ENCODE measurements at places on chromosomes 12 and 14.

GRCh38 chr12:82671673-82672195 is 15.0 kb upstream of the TMTC2 start:
- DNase-seq = no peak

- DNase-seq = no peak
Observed at GRCh38 chr14:87149583-87150354, 843.2 kb downstream of the GALC start.

GRCh38 chr12:74541074-74541473 is 3.4 kb downstream of the ATXN7L3B start:
- no peak for DNase-seq

DNA sequence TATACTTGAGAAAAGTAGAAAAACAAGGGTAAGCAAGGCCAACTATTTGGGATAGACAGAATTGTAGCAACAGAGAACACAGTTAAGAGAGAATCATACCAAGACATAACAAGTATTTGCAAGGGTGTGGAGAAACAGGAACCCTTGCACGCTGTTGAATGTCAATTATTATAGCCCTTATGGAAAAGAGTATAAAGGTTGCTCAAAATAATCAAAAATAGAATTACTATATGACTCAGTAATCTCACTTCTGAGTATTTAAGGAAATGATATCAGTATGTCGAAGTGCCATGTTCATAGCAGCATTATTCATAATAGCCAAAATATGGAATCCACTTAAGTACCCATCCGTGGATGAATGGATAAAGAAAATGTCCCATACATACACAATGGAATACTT is 193.3 kb downstream of the PHLDA1 start:
- no peak for DNase-seq

DNA sequence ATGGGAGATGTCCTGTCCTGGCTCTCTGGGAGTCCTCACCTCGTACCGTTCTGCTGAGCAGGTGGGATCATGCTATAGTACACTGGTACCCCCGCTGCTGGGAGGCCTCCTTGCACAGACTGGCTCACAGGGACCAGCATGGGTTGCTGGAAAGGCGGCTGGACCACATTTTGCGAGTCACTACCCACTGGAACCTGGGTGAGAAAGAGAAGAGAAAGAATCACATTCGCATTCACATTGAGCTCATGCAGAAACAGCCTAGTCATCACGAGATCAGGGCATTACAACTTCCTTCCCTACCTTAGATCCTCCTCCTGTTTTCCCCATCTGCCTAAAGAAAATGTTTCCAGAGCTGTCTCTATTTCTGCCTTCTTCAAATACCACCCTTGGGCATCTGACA is 17.3 kb upstream of the STAC3 start:
- no peak for DNase-seq

DNA sequence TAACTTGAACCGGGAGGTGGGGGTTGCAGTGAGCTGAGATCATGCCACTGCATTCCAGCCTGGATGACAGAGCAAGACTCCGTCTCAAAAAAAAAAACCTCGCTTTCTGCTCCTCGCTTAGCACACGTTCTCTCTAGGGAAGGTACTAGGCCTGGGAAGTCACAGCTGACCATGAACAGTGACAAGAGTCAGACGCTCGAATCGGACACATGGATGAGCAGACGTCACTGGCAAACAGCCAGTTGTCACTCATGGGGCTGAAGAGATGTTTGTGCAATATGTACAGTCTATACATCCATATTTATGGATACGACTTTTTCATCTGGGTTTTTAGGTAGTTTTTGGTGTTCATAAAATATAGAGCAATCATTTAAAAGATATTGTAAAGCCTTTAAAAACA is 19.4 kb downstream of the TCHP start:
- no peak for DNase-seq

GRCh38 chr12:112616469-112617152 is 174.9 kb upstream of the RPH3A start:
- no peak for DNase-seq

DNA sequence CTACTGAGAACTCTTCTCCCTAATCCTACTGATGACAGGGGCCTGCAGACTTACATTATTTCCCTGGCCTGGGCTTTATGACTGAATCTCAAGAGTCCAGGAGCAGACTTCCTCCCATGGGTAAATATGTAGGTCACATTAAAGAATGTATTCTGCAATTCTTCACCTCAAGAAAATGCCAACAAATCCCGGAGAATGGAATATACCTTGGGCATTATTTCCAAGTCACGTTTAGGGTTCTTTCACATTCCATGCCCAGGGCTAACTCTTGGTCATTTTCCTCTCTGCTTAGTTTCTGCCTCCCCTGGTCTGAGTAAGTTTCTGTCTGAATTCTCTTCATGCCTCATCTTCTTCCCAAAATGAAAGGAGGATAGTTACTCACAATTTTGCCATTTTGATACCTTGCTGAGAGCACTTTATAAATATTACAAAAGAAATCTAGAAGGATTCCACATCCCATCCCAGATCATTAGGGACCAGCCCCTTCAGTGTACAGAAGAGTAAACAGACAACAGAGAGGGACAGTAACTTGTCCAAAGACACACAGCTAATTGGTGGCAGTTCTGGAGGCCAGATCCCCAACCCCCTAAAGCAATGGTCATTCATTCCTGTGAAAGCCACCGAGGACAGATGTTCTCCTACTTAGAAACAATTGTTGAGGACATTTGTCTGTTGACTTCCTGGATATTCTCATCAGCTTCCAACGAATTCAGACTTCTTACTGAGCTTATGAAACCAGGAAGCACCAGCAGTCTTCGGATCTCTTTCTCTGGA is 605 bp downstream of the PAH start:
- no peak for DNase-seq

GRCh38 chr14:34628681-34629135 is 1.2 kb downstream of the SNX6 start:
- no peak for DNase-seq

GRCh38 chr12:105382771-105383622 is 52.5 kb downstream of the C12orf75 start:
- no peak for DNase-seq

- DNase-seq = no peak
Observed at GRCh38 chr14:38074754-38075153, 132.9 kb upstream of the SSTR1 start.

- no peak for DNase-seq
Observed at GRCh38 chr12:109930028-109930800, 30.1 kb downstream of the TCHP start.

DNA sequence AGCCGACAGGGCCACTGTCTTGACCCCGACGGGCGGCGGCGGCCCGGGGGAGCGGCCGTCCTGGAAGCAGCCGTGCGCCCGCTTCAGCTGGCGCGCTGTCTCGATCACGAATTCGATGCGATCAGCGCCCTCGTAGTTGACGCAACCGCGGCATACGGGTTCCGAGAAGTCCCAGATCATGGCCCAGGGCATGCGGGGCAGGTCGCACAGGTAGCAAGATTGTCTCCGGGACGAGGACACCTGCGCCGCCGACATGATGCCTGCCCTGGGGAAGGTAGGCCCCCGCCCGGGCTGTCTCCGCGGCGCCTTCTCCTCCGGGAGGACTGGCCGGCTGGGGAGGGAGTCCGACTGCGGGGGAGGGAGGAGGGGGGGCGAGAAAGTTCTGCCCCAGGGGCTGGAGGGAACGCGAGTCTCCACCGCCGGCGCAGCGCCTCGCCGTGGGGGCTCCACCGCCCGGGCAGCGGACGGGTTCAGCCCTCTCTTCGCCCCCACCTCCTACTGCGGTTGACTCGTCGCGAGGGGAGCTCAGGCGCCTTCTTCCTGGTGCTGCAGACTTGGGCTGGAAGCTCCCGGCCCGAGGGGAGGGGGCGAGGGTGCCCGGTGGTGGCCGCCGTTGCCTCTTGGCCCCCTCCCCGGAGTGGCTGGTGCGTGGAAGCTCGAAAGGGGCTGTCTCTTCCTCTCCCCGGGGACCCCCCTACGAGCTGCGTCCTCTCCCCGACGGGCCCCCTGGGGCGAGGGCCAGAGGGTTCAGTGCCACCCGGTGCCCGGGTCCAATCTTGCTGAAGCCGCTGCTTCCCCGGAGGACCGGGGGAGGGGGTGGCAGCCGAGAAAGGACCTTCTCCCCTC is 747 bp downstream of the IRF2BPL start:
- peak; percentile 50 for DNase-seq

DNA sequence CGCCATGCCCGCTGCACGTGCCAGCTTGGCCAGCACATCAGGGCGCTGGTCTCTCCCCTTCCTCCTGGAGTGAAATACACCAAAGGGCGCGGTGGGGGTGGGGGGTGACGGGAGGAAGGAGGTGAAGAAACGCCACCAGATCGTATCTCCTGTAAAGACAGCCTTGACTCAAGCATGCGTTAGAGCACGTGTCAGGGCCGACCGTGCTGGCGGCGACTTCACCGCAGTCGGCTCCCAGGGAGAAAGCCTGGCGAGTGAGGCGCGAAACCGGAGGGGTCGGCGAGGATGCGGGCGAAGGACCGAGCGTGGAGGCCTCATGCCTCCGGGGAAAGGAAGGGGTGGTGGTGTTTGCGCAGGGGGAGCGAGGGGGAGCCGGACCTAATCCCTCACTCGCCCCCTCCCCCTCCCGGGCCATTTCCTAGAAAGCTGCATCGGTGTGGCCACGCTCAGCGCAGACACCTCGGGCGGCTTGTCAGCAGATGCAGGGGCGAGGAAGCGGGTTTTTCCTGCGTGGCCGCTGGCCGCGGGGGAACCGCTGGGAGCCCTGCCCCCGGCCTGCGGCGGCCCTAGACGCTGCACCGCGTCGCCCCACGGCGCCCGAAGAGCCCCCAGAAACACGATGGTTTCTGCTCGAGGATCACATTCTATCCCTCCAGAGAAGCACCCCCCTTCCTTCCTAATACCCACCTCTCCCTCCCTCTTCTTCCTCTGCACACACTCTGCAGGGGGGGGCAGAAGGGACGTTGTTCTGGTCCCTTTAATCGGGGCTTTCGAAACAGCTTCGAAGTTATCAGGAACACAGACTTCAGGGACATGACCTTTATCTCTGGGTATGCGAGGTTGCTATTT is 914 bp upstream of the CCND2 start:
- peak; percentile 45 for DNase-seq

DNA sequence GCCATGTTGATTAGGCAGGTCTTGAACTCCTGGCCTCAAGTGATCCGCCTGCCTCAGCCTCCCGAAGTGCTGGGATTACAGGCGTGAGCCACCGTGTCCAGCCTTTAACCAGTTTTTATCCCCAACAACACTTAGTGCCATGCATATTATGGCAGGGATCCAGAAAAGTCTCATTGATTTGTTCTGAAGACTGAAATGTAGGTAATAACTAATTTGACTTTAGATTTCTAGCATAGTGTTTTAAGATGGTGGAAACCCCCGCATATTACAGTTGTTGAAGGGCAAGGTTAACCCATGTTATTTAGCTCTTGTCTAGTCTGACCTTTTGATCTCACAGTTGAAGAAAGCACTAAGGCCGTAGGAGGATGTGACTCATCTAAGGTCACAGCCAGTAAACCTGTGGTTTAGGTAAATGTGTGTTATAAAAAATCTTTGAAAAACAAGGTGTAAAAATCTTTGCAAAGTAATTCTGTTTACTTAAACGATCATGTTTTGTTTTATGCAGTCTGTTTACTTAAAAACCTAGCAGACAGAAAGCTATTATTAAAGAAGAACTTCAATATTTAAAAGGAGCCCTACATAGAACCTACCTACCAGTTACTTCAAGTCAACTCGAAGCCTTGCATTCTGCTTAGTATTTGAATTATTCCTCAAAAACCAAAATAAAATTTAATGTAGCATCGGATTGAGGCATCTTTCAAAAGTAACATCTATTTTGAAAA is 24.8 kb downstream of the BICDL1 start:
- DNase-seq = no peak

- no peak for DNase-seq
Observed at GRCh38 chr14:95183532-95184412, 26.4 kb upstream of the DICER1 start.

GRCh38 chr14:81474148-81474492 is 59.5 kb downstream of the SEL1L start:
- no peak for DNase-seq

DNA sequence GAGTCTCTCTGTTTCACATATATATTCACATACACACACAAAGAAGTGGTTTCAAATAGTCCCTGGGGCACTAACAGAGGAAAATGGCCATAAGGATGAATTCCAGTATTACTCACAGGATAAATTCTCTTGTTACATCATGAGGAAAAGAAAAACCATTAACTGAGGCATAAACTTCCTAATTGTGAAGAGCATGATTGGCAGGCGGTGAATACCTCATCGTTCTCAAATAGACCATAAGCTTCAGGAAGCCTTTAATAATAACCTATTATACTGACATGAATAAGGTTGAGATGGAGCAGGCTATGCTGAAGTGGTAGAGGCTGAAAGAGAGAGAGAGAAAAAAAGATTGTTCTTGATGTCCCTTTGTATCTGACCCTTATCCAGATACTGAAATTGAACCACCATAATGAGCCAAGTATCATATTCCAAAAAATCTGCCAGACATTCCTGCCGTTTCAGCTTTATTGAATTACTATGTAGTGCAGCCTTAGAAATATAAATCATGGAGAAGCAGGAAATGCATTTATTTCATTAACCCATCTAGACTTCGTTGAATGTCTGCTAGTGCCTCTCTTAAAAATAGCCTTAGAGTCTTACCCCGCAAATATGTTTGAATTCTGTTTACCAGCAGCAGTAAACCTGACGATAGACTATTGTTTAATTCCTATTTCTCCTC is 86.8 kb downstream of the NUAK1 start:
- DNase-seq = no peak

GRCh38 chr12:112848972-112849371 is 57.4 kb downstream of the RPH3A start:
- DNase-seq = no peak

DNA sequence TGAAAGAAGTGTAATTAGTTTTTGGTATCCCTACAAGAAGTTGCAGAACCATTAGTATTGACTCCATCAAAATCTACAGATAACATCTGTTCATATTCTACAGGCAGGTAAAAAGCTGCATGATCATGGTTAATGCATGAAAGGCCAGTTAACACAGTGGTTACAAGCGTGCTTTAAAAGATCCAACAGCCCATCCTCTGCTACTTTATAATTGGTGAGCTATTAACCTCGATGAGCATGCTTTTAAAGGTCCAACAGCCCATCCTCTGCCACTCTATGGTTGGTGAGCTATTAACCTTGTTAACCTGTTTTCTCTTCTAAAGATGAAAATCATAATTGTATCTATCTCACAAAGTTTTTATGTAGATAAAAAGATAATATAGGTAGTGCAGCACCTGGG is 289.3 kb downstream of the DUSP6 start:
- DNase-seq = no peak

DNA sequence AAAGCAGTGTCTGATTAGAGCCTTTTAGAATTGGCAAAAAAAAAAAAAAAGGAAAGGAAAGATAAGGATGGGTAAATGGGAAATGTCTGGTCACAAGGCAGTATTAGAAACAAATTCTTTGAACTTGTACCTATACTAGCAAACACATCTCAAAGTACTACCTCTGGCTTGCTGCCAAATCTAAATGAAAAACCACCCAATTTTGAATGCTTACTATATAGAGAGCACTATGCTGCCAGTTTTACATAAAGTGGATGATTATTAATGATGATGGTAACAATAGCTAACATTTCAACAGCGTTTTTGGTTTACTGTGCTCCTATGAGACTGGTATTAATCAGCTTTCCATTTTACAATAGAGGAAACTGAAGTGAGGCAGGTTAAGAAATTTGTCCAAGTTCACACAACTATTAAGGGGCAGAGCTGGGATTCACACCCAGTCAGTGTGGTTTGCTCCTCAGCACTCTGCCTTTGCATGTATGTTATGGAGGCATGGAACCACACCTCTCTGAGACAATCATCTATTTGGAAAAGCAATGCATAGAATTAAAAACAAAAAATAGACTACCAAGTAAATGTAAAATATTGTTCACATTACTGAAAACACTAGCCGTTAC is 34.2 kb downstream of the ATP2B1 start:
- no peak for DNase-seq

Data from activated T-cell treated with anti-CD3 and anti-CD28 coated beads for 1 hour (primary cell).